ENCODE measurements at places on chromosomes 5 and 9.

DNA sequence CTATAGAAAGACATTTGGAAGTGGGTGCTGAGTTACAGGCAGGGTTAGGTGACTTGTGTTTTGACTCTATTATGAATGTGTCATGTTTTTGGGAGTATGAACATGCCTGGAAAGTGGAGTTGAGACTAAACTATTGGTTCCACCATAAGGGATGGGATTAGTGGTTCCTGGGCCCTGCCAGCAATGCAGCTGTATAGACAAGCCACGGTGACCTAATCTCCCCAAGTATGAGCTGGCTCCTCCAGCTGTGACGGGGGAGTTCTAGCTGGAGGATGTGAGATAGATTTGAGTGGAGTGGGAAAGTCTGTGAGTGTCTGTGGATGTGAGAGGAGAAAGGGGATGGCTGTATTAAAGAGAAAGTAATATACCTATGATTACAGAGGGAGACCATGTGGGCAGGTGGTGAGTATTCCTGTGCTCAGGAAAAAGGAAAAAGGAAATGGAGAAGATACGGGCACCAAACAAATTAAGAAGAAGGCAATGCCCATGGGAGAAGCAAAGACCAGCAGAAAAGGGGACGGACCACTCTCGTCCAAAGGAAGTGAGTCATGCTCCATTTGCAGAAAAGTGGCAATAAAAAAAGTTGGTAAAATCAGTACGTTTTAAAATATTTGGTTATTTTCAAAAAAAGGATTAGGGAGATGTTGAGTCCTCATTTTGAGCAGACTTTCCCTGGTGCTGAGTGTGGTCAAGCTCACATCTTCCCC lies 48.3 kb upstream of the ICE1 start:
- DNase-seq = peak; percentile 63

- DNase-seq = no peak
Observed at GRCh38 chr9:119216651-119217331, 152.4 kb downstream of the BRINP1 start.

- DNase-seq = peak; percentile 37
Observed at GRCh38 chr9:892123-892522, 50.6 kb downstream of the DMRT1 start.

GRCh38 chr5:68711293-68712200 lies 382.3 kb upstream of the SLC30A5 start:
- no peak for DNase-seq

DNA sequence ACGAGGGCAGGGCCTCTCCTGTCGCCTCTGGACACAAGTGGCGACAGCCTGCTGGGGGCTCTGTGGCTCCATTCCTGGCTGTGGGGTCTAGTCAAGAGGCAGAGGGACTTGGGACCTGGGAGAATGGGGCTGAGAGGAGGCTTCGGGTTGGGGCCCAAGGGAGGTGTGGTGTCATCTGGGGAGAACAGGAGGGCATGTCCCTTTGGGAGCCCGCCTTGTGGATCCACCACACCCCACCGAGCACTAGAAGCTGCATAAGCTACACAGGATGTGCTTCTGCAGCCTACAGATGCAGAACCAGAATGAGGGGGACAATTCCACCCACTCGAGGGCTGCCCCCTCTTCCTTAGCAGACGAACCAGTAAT lies 3.9 kb upstream of the MAN1B1 start:
- DNase-seq = no peak

GRCh38 chr5:39658866-39659265 lies 234.1 kb upstream of the DAB2 start:
- DNase-seq = no peak

- DNase-seq = no peak
Observed at GRCh38 chr9:3646226-3646625, 120.4 kb upstream of the RFX3 start.

GRCh38 chr5:102858808-102859207 lies 103.7 kb downstream of the PAM start:
- no peak for DNase-seq

- DNase-seq = no peak
Observed at GRCh38 chr5:152736906-152737305, 331.8 kb upstream of the NMUR2 start.

DNA sequence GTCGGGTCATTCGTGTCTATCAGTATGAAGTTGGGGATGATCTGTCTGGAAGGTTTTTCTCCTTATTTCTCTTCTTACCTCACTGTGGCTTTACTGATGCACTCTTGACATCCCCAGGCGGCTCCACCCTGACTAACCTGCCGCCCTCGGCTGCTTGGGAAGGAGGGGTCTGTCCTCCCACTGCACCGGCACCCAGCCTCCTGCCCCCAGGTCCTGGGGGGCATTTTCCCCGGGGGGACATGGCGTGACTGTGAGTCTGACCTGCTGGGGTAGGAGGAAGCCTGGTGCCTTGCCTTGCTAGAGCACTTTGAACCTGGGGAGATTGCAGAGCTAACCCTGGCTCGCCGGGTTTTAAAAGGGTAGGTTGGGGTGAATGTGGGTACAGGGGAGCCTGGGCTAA lies 27.5 kb downstream of the DYNC2I2 start:
- no peak for DNase-seq

- no peak for DNase-seq
Observed at GRCh38 chr9:121326130-121326838, 43.8 kb downstream of the STOM start.

- DNase-seq = peak; percentile 96
Observed at GRCh38 chr5:139392678-139393496, 2.0 kb downstream of the PROB1 start.

DNA sequence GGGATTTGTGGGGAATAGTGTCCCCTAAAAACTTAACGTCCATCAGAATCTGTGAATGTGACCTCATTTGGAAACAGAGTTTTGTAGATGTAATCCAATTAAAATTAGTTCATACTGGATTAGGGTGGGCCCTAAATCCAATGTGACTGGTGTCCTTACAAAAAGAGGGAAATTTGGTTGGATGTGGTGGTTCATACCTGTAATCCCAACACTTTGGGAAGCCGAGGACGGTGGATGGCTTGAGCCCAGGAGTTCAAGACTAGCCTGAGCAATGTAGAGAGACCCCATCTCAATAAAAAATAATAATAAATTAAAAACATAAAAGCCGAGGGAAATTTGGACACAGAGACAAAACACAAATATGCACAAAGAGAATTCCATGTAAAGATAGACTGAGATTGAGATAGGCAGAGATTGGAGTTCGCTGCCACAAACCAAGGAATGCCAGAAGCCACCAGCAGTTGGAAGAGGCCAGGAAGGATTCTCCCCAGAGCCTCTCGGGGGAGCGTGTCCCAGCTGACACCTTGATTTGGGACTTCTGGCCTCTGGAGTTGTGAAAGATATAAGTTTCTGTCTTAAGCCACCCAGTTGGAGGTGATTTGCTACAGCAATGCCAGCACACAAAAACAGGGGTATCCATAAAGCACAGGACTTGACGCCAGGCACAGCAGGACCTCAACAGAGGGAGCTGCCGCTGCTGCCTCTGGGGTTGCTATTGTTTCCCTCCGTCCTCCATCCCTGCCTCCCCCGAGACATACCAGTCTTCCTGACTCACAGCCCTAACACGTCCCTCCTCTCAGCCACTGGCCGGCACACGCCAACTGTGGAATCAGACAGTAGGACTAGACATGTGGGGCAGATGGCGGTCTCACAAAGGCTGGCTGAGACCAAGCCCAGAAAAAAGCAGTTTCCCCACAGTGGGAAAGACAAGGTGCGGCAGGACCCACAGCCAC lies 73.8 kb upstream of the IL17B start:
- DNase-seq = no peak

GRCh38 chr5:78566747-78567425 lies 81.7 kb downstream of the LHFPL2 start:
- no peak for DNase-seq

DNA sequence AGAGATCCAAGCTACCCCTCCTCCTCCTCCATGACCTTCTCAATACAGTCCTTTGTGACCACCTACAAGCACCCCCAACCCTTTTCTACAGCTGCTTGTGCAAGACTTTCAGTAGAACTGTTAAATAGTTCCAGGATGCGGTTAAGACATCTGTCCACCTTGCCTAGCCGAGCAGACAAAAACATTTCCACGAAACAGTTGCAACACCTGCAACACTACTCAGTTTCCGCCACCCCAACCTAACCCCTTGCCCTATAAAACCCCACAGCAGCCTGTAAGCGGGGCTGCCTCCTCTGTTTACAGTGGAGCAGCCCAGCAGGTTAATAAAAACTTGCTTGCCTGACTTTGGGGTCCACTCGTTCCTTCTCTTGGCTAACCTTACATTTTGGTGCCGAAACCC lies 1803.5 kb upstream of the CDH6 start:
- no peak for DNase-seq

DNA sequence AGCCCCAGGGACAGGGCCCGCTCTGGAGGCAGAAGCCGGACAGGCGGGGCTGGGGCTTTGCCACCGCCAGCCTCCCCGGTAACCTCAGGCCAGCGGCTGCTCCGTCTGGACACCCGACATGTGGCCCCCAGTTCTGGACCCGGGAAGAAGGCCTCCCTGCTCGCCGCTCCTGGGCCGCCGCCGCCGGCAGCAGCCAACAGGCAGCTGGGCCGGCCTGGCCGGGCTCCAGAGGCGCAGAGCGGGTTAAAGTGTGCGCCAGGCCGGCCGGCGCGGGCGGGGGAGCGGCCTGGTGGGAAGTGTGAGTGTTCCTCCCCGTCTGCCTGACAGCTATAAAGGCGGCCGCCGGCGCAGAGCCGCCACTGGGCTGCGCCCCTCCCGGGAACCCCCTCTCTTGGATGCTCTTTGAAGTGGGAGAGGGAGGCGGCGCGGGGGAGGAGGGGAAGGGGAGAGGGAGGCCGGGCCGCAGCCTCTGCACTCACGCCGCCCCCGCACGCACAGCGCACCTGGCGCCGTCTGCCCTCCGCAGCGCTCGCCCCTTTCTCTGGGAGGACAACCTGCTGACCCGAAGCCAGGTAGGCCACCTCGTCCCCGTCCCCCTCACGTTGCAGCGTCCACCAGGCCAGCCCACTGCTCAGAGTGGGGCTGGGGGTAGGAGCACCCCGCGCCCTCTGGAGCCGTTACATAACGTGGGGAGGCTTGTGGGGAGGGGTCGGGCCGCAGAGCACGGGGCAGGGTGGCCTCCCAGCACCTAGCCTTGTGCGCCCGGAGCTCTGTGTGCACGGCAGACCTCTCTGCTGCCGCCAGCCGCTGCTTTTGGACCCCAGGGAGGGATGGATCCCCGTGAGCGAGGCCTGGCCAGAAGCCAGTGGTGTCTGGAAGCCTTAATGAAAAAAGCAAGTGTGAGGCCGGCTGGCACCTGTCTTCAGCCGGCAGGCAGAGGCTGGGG lies at the start of gene ADAMTSL2:
ADAMTSL2 (plus strand) TSS at position 359 of the 946 bp plus-strand sequence. CDS start 2,009 bp downstream, outside the sequence.
- peak; percentile 56 for DNase-seq

DNA sequence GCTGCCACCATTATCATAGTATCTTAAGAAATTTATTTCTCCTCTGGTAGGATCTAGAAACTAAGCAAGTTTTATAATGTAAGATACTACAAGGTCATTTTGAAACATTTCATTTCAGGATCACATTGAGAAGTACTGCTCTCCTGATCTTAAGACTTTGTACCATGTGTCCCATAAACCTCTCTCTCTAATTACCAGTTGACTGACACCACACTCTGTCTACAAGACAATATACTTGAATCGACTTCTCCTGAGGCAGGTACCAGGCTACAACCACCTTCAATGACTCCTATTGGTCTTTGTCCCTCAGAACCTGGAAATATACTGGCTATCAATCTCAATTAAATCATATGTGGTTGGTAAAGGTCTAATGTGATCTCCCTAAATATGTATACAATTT lies 597.0 kb downstream of the PTPRD start:
- DNase-seq = no peak

- DNase-seq = no peak
Observed at GRCh38 chr9:100038472-100038871, 60.3 kb downstream of the ERP44 start.

DNA sequence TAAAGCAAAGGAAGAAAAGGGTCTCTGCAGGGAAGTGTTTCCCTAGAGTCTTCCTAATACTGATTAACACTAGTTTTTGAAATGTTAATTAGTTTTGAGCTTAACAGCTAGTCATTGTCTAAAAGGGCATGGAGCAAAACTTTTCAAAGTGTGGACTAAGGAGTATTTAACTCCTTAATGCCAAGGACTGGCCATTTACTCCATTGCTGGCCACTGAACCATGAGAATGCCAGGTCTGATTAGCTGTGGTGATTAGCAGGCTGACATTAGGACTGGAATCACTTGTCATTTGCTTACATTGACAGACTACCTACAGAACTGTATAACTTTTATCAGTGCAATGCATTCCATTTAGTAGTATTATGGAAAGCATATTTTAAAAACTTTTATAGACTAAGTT lies 987.0 kb downstream of the NR2F1-AS1 start:
- no peak for DNase-seq

GRCh38 chr9:127923771-127924170 lies 6.8 kb downstream of the PIP5KL1 start:
- no peak for DNase-seq

DNA sequence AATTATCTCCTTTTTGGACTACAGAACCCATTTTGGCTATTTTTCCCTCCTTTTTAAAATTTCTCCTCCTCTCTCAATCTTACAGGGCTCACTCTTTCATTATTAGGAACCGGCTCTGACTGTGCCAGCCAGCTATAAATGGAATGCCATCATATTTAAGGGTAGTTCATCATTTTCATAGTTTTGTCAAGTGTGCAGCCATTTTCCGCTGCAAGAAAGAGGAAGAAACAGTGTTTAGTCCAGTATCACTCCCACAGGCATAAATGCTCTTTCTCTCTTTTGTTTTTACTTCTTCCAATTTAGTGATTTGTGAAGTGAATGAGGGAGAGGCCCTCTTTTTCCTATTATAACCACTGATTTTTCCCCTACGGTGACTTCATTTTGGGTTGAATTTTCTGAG lies 290.0 kb downstream of the NR3C1 start:
- DNase-seq = no peak

GRCh38 chr5:136197462-136198142 lies 4.6 kb upstream of the SMIM32 start:
- DNase-seq = no peak

DNA sequence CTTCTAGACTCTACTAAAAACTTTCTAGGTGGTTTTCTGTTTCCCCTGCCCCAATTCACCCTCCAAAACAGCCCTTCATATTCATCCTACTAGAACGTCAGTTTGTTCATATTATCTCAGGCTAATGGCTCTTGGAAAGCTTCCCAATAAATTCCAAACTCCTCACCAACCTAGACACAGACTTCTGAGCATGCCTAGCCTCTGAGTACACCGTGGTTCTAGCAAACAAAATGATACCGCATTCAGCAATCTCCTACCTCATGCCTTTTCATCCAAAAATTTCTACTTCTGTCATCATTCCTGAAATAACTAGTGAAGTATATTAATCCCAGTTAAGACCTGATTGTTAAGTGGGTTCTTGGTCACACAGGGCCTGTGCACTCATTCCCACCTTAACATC lies 46.5 kb upstream of the NR5A1 start:
- no peak for DNase-seq

- DNase-seq = no peak
Observed at GRCh38 chr5:8491254-8491653, 622.3 kb downstream of the MTRR start.
